ENCODE measurements at places on chromosomes 11 and 22. TPM values are rescaled to one million over a fixed set of nuclear protein-coding genes. Genes with fewer than 3 reads are reported as not detected.

Gene RIC3
- total RNA-seq: 3.4 TPM

Gene FGF19
- total RNA-seq: not detected

Gene ADORA2A
- 19.7 TPM for total RNA-seq

Gene MRPL21
- total RNA-seq: 47.6 TPM

Gene NRGN
- 7.3 TPM for total RNA-seq

Gene ASRGL1
- 6.5 TPM for total RNA-seq

Gene OR51B2
- total RNA-seq: not detected

Gene SEPTIN5
- total RNA-seq: not detected

Gene CSNK2A3
- 3.0 TPM for total RNA-seq

Gene BDNF
- total RNA-seq: not detected

Gene OR51B4
- not detected for total RNA-seq

Gene TBX1
- not detected for total RNA-seq

Gene PGM2L1
- 8.7 TPM for total RNA-seq

Gene EHF
- total RNA-seq: not detected

Gene VPS51
- total RNA-seq: 123 TPM

Gene TRIM49
- total RNA-seq: not detected

Gene CATSPERZ
- not detected for total RNA-seq

Gene CDC42BPG
- total RNA-seq: 0.65 TPM

Gene NCR3LG1
- 0.15 TPM for total RNA-seq

Gene OR52A1
- total RNA-seq: not detected

Gene MMP27
- total RNA-seq: not detected

Gene TRPM5
- not detected for total RNA-seq

Gene OR52N1
- not detected for total RNA-seq

Gene OR6A2
- not detected for total RNA-seq

Gene SERPIND1
- not detected for total RNA-seq

Gene MMP7
- total RNA-seq: not detected

Gene SLC6A5
- total RNA-seq: not detected

Gene PAMR1
- not detected for total RNA-seq

Gene CEP126
- total RNA-seq: 1.0 TPM

Gene SLC15A3
- total RNA-seq: 0.28 TPM

Gene GLYATL2
- total RNA-seq: not detected

Gene MS4A4A
- total RNA-seq: not detected

Gene FAM118A
- 73.9 TPM for total RNA-seq

Gene GNG3
- not detected for total RNA-seq

Gene YIF1A
- 52.5 TPM for total RNA-seq

Gene NEFH
- 2.9 TPM for total RNA-seq

Gene CARD16
- total RNA-seq: 101 TPM

Gene PLA2G3
- not detected for total RNA-seq

Gene CYB5R2
- total RNA-seq: 1.8 TPM

Gene FREY1
- 1.5 TPM for total RNA-seq

Gene SCGB1C1
- not detected for total RNA-seq

Gene HSPA8
- 1,570 TPM for total RNA-seq

Gene SLC22A25
- total RNA-seq: not detected

Gene OR52H1
- not detected for total RNA-seq

Gene OSBPL5
- total RNA-seq: 1.6 TPM

Gene MRTFA
- 58.5 TPM for total RNA-seq

All from activated CD4-positive, alpha-beta memory T cell treated with anti-CD3 and anti-CD28 coated beads, Interleukin-2, amount 10 ng/mL, durations not matched to agents 7 days and 5 days (primary cell).